ENCODE measurements at places on chromosomes 1 and 21.

GRCh38 chr1:225834417-225835329 lies 24.7 kb downstream of the EPHX1 start:
- DNase-seq: no peak

GRCh38 chr21:26965907-26966581 lies 844 bp downstream of the ADAMTS5 start:
- DNase-seq: peak; percentile 20

DNA sequence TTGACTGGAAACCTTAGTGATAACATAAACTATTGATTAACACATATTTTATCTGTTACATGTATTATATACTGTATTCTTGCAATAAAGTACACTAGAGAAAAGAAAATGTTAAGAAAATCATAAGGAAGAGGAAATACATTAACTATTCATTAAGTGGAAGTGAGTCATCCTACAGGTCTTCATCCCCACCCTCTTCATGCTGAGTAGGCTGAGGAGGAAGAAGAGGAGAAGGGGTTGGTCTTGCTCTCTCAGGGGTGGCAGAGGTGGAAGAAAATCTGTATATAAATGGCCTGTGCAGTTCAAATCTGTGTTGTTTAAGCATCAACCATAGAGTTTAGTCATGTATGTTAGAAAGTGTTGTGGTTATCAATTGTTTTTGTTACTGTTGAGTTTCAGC lies 66.1 kb upstream of the CHODL start:
- DNase-seq: no peak

GRCh38 chr21:36541721-36542139 lies 61.8 kb upstream of the CLDN14 start:
- peak; percentile 48 for DNase-seq

- DNase-seq: no peak
These were observed 147.1 kb upstream of the ARHGEF16 start for GRCh38 chr1:3307359-3307758.

Measured in GM13977 (cell line).